GM12878 (cell line): ENCODE measurements at places on chromosomes 1 and 21.

- DNase-seq = no peak
Observed at GRCh38 chr1:21896652-21897532, 40.2 kb downstream of the HSPG2 start.

- DNase-seq = peak; percentile 12
Observed at GRCh38 chr1:157626099-157626498, 28.2 kb upstream of the FCRL4 start.

- no peak for DNase-seq
Observed at GRCh38 chr1:91569411-91570119, 68.9 kb downstream of the CDC7 start.

DNA sequence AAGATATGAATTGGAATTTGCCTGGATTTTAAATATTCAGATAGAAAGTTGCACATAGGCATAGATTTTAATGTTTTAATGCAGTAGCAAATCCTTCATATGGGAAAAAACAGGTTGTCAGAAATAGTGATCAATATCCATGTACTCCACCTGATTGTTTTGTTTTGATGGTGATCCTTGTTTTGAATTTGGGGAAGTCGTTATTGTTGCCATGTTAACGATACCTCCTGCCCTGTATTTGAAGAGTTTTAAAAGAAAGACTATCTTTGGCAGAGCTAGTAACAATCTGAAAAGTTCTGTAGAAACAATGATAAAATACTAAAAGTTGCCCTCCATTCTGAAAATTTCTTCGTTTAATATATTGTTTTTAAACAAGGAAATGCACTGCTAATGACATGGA lies 1.1 kb downstream of the CEP350 start:
- DNase-seq = no peak

DNA sequence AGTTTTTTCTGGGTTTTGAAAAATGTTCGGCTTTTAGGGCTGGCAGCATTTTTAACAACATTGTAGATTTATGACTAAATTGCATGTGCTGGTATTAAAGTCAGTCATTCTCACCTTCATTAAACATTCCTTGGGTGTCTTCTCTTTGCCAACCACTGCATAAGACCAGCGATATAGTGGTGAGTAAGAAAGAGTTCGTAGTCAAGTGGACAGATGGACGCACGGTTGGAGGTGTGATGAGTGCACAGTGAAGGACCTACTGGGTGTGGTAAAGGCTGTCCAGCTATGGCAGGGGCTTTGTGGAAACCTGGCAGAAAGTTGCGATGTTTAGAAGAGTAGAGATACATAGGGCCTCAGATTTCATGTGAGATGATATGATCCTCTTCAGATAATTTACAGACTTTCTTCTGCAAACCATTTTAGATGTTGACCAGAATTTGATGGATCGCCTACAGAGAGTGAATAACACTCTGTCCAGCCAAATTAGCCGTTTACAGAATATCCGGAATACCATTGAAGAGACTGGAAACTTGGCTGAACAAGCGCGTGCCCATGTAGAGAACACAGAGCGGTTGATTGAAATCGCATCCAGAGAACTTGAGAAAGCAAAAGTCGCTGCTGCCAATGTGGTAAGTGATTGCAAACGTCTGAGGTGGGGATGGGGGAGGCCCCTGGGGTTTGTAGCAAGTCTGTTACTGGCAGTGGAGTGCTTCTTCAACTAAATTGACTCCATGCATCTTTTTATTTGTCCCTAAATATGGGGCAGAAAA lies 56.0 kb upstream of the LAMC2 start:
- no peak for DNase-seq

DNA sequence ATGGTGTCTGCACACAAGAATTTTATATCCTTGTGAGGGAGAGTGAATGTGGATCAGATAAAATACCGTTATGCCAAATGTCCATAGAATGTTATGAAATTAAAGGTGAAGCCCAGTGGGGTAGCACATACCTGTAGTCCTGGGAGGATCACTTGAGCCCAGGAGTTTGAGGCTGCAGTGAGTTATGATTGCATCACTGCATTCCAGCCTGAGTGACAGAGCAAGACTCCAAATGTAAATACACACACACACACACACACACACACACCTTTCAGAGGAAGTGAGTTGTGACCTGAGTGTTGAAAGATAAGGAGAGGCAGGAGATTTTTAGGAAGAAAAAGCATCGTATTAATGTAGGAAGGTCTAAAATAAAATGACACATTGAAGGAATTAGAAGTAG lies 28.1 kb upstream of the ZYG11A start:
- DNase-seq = no peak

DNA sequence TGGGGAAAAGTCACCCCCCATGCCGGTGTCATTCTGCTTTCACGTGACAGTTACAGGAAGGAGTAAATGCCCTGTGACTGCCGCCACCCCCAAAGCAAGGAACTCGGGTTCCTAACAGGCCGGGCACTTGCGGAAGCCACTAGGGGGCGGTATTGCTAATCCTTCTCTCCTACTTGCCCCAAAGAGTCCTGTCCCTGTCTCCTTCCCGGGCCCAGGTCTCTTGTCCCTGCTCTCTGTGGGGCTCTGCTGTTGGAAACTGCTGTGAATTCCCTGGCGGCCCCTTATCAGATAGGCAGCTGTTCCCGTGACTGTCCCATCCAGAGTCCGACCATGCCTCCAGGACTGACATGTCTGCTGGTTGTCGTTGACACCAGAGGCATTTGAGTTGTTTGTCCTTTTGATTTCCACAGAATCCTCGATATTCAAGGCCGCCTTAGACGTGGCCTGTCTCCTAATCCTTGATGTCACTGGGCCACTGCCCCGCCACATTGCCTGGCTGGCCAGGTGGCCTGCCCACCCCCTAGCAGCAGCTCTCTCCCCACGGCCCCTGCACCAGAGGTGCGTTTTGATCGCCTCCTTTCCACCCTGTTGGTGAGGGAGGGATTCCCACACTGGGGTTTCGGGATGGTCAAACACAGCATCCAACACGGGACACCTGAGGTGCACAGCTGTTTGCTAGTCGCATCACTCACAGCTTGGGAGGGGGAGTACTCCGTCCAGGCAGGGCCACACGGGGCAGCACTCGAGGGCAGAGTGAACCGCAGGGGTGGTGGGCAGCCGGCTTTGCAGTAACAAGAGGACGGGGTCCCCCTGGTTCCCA lies 37.3 kb downstream of the CHAF1B start:
- no peak for DNase-seq

GRCh38 chr1:230112131-230112701 lies 45.2 kb downstream of the GALNT2 start:
- no peak for DNase-seq

DNA sequence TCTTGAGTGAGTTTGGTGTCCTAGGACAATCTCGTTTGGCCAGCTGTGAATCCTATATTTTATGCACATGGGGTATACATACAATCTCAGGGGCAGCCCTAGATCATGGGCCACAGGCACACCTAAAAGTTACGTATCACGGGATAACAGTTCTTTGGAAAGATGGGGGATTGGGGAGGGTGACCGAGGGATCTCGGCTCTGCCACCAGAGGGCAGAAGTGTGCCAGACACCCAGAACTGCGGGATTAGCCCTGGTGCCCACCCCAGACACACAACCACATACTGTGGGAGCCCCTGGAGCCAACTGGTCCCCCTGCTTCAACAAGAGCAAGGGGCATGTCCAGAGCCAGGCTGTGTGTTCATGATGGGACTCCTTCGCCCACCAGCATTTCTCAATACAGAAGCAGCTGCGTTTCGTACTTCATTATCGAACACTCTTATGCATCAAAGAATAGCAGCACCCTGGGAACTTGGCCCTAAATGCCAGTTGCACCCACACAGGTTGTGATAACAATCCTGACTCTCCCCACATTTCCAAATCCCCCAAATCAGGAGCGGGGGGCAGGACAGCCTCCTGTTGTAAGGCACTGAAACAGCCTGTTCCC lies 37.4 kb downstream of the TMCO4 start:
- DNase-seq = no peak

- peak; percentile 92 for DNase-seq
Observed at GRCh38 chr1:6613361-6614018, at the start of gene PHF13. Gene PHF13 (plus strand): TSS chr1:6613731. CDS start chr1:6614067, 336 bp downstream.

DNA sequence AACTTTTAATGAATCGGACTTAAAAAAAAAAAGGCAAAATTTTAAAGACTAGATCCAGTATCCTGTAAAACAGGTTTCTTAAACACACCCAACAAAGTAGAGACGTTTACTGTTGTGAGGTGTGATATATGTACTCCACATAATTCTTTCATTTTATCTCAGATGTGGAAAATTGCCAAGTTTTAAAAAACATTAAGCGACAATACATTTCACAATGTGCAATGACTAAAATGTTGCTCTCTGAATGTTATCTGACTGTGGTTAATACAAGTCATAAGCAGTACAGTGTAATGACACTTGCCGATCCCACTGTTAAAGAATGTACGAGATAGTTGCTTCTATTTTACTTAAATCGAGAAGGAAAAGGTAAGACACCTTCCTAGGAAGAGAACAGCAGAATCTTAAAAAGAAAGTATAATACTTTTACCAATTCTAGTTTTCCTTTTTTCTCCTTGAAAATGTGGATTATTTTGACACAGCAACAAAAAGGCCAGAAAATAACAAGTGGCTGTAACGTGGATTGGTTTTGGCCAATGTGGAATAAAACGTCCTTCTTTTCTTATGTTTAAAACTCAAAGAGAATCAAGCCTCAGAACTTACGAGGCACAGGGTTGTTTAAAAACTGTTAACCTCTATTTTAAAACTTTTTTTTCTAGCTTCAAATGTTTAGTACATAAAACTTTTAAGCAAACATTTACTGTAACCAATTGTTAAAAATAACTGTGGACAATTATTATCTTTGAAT lies 51.4 kb downstream of the TP53BP2 start:
- no peak for DNase-seq

DNA sequence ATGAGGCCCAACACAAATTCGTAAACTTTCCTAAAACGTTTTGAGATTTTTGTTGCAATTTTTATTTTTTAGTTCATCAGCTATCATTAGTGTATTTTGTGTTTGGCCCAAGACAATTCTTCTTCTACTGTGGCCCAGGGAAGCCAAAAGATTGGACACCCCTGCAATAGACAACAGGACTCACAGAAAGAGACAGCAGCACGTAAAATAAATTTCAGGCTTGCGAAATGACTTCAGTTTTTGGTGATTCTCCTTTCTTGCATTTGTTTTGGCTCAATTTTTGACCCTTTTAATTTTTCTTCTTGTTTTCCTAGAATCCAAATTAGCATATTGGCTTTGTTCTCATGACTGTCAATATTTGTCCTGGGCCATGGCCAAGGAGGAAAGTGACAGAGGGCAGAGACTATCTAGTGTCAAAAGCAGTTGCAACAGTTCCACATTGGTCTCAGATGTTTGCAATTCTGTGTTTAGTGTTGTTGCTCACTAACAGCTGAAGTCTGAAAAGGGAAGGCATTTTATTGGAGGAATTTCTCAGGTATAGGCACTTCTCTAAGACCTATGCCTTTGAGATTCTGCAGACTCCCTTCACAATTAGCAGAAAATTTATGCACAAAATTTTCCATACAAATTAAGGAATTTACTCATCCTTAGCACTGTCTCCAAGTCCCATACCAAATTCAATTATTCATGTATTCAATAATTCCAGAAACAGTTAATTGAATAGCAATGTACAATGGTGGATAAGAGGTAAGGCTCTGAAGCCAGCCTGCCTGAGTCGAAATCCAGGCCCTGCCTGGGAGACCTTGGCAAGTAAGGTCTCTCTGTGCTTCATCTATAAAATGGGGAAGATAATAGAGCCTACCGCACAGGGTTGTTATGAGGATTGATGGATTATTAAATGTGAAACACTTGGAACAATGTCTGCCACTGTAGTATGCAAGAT lies 160.9 kb upstream of the IVNS1ABP start:
- DNase-seq = no peak

- DNase-seq = no peak
Observed at GRCh38 chr1:161402446-161402845, 34.8 kb upstream of the CFAP126 start.

DNA sequence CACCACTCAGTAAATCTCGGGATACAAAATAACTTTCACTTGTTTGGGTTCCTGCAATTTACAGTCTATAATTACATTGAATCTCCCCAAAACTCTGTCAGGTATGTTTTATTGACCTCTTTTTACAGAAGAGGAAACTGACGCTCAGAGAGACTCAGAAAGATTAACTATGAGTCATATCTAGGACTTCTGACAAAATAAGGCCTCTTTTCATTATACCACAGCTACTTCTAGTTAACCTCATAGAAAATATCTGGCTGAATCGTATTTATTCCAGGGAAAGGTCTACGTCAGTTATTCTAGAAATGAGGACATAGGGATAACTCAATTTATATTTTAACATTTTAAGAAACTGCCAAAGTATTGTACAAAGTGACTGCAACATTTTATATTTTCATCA lies 211.1 kb upstream of the FAM78B start:
- DNase-seq = no peak

GRCh38 chr1:228457017-228457395 lies 30.2 kb upstream of the RNF187 start:
- DNase-seq = no peak

DNA sequence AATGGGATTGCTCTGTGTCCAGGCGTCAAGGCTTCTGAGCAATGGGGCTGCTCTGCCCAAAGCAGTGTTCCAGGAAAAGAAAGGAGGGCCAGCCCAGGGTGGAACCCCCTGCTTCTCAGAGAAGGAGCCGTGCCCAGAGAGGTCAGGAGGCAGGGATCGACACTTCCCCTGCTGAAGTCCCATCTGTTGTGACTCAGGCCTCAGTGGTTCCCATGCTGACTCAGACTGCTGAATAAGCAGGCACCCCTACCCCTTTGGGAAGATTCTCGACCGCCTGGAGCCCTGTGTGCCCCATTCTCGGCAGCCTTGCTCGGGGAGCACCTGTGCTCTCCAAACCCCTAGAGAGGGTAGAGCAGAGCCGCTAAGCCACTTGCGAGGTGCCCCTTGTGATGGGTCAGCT lies 23.9 kb downstream of the PKP1 start:
- no peak for DNase-seq

DNA sequence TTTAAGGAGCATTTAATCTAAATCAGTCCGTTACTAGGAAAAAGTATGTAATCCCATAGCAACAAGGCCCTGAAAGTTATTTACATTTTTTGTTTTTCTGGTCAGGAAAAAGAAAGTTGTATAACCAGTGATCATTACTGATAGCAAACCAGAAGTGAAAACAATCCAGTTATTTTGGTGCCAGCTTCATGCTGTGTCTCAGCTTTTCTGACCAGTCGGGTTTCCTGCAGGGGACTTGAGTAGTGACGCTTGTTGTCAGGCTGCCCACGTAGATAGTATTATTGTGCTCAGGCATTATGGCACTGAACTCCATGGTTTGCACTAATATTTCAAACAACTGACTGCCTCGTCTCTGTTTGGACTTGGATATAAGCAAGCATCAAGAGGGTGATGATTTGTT lies 55.2 kb downstream of the SASS6 start:
- DNase-seq = peak; percentile 72

GRCh38 chr21:33374450-33375096 lies 28.6 kb upstream of the IFNGR2 start:
- DNase-seq = no peak

- no peak for DNase-seq
Observed at GRCh38 chr1:33872683-33873082, 8.8 kb downstream of the HMGB4 start.
